ENCODE measurements at places on chromosomes 2 and 18.

DNA sequence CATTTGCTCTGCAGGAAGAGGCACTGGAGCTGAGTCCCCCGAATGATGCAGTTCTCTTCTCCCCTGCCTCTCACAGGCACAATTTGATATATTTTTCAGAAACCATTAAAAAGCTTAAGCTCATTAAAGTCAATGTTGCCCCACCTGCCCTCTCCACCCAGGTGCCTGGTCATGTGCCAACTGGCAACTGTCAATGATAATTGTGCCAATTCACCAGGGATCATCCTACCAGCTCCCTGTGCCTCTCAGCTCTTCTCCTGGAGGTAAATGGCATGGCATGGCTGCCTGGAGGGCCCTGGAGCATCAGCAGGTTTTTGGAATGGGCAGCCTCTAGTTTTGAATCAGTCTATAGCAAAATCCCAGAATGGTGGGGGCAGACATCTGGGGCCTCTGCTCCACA lies 279.6 kb upstream of the ID2 start:
- DNase-seq, result no peak

DNA sequence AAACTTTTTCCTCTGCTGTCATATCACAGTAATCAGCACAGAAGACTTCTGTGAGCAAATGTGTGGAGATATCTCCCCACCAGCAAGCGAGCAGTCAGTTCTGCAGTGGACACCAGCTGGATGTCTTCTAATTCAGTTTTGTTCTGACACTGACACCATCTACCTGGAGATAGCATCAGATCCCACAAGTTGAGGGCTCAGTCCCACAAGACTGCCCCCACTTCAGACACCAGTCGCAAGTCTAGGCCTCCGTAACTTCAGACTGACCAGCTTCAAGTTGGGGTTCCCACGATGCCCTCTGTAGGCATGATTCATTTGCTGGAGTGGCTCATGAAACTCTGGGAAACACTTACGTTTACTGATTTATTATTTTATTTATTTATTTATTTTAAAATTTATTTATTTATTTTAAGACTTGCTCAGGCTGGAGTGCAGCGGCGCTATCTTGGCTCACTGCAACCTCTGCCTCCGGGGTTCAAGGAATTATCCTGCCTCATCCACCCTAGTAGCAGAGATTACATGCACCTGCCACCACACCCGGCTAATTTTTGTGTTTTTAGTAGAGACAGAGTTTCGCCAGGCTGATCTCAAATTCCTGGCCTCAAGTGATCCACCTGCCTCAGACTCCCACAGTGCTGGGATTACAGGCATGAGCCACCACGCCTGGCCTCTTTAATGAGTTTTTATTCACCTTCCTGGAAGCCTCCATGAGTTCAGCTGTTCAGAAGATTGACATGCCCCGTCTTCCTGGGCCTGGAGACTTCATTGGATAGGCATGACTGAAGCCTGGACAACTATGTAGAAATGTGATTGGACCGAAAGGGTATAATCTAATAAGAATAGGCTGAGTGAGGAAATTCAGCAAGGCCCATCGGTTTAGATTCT lies 55.7 kb downstream of the PAPOLG start:
- DNase-seq, result no peak

DNA sequence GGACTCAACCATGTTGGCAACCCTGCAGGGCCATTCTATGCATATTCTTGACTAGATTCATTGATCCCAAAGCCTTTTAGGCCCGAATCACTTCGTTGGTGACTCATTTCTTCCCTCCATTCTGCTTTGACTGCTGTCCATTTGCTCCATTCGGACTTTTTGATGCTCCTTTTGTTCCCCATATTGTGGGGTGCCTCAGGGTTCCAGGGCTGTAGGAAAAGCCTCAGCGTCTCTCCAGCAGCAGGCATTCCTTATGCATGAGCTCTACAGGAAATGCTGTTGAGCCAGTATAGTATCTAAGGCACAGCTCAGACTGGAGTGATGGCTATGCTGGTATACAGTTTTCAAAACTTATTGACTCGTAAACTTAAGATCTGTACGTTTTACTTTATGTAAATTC lies 292.6 kb downstream of the PRKCE start:
- no peak for DNase-seq

DNA sequence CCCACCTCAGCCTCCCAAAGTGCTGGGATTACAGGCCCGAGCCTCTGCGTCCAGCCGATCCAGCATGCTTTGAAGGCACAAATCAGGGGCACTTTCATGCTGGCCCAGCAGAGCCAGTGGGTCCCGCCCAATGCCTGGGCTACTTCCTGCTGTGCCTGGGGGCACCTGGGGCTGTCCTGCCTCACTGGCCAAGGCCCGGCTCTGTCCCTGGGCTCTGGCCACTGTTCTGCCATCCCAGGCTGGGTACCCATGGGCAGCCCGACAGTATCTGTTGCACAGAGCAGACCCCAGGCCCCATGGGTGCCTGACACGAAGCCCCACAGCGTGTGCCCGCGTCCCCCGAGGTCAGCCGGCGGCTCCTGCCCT lies 6.8 kb upstream of the GAL3ST2 start:
- no peak for DNase-seq

DNA sequence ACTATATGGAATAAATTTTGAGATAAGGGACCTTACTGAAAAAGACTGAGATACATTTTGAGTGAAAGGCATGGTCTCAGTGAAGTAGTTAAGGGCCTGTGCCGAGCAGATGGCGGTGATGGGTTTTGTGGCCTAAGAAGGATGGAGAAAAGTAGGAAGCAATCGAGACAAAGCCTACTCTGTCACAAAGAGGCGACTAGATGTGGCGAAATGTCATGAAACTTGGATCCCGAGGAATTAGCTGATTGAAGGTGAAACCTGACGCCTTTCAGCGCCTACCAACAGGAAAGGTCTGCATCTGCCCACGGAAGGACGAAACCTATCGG lies 558 bp upstream of the CEP192 start:
- no peak for DNase-seq

GRCh38 chr2:96771796-96772618 lies 11.3 kb downstream of the CNNM4 start:
- DNase-seq, result no peak

DNA sequence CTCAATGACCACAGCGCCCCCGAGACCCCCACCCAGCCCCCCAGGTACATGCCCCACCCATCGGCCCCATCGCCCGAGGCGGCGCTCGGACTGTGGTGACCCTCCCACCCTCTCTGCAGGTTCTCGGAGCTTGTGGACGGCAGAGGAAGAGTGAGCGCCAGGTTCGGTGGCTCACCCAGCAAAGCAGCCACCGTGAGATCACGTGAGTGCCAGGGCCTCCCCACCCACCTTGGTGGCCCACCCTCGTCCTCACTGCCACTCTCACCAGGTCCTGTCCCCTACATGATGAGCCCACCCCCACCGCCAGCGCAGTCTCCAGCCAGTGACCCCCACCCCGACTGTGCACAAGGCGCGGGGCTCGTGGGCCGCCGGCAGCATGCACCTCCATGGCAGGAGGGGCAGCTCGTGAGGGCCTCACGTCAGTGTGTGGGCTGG lies 30.4 kb downstream of the MTERF4 start:
- no peak for DNase-seq

- no peak for DNase-seq
Measured at GRCh38 chr18:5974696-5975095, 79.4 kb upstream of the TMEM200C start.

DNA sequence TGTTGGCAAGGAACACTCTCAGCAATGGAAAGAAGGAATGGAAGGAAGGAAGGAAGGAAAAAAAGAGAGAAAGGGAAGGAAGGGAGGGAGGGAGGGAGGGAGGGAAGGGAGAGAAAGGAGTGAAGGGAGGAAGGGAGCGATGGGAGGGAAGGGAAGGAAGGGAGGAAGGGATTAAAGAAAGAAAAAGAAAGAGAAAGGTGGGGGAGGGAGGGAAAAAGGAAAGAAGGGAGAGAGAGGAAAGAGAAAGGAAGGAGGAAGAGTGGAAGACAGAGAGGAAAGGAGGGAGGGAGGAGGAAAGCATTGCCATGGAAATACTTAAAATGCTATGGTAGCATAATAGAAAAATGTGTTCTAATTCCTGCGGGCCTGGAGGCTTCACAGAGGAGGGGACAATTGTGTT lies 22.4 kb downstream of the TTR start:
- DNase-seq, result no peak

GRCh38 chr2:161068670-161069069 lies 91.6 kb upstream of the TANK start:
- no peak for DNase-seq

- DNase-seq, result no peak
Measured at GRCh38 chr2:179951680-179952079, 55.4 kb downstream of the CWC22 start.

GRCh38 chr2:100408104-100408503 lies 9.4 kb downstream of the CHST10 start:
- no peak for DNase-seq

DNA sequence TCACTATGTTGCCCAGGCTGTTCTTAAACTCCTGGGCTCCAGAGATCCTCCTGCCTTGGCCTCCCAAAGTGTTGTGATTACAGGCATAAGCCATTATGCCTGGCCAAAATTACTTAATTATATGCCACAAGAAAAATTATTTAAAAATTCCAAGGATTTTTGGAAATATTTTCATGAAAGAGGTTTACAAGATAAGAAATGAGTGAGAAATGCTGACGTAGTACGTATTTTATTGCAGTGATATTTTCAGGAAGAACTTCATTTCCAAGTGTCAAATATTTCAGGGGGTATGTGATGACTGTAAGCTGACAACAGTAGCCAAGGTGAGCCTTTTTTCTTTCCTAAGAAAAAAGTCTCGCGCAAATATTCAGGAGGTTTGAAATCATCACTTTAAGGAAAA lies 20.8 kb downstream of the NIF3L1 start:
- no peak for DNase-seq

DNA sequence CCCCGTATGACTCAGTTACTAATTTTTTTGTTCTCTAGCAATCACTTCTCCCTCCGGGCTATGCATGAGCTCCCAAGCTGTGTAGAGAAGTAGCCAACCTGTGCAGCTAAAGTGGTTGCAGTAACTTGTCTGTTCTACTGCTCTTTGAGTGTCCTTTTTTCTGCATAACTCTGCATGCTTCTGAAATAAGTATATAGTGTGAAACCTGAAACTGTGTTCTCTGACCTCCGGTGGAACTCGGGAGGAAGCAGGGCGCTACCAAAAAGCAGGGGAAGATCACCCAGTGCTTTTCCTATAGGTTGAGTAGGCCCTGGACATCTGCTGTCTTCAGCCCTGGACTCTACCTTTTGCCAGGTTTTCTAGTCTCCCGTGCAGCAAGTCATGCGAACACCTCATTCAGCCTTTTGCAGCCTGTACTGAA lies 47.8 kb downstream of the PHLPP1 start:
- DNase-seq, result no peak

GRCh38 chr18:374721-375168 lies 106.9 kb upstream of the THOC1 start:
- no peak for DNase-seq

- no peak for DNase-seq
Measured at GRCh38 chr2:72988726-72989273, 71.5 kb downstream of the EMX1 start.

- DNase-seq, result no peak
Measured at GRCh38 chr18:79478484-79479115, 82.9 kb downstream of the NFATC1 start.

DNA sequence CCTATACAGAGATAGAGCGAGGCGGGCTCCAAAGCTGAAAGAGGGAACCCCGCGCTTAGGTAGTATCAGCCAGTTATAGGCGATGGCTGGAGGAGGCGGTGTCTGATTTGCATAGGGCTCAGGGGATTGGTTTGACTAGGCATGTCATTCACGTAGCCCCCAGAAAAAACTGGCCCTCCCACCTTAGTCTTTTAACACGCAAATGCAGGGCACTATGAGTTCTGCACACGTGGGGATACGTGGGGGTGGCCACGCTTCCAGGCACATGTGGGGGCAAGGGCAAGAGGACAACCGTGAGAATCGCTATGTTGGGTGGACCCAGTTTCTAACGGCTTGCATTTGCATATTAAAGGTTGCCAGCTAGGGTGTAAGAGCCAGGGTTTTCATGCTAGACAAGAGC lies 56.7 kb upstream of the MSTN start:
- peak; percentile 33 for DNase-seq

- no peak for DNase-seq
Measured at GRCh38 chr18:2392446-2392845, 178.9 kb downstream of the METTL4 start.

DNA sequence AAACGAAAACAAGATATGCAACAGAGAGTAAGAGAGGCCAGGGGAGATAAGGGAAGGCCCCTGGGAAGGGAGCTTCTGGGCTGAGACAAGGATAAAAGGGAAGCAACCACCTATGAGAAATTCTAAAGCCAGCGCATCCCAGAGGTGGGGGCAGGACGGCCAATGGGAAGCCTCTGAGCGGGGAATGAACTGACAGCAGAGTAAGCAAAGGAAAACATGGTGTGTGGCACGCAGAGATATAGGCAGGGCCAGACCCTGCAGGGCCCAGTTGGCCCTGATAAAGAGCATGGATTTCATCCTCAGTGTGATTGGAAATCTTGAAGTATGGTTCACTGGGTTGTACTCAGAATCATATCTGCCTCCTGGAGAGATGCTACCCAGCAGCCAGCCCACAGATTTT lies 78.7 kb downstream of the IRS1 start:
- no peak for DNase-seq

- DNase-seq, result no peak
Measured at GRCh38 chr2:39179974-39180960, 59.4 kb upstream of the SOS1 start.

- DNase-seq, result no peak
Measured at GRCh38 chr18:47571957-47572356, 320.5 kb upstream of the SKOR2 start.

DNA sequence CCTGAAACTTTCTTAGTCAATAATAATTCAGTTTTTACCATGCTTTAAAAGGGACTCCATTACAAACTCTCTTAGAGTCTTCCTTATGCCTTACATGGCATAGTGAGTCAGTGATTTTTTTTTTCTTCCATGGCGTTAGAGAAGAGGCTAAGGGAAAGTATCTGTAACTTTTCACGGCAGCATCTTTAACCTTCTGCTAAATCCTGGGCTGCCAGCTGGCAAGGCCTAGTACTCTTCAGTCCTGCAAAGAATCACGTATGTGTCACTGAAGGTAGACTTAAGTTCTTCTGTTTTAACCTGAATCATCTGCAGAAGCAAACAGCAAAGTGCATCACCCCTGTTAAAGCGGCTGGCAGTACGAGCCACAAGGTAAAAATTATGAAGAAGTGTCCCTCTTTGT lies 286.3 kb upstream of the FN1 start:
- DNase-seq, result no peak

DNA sequence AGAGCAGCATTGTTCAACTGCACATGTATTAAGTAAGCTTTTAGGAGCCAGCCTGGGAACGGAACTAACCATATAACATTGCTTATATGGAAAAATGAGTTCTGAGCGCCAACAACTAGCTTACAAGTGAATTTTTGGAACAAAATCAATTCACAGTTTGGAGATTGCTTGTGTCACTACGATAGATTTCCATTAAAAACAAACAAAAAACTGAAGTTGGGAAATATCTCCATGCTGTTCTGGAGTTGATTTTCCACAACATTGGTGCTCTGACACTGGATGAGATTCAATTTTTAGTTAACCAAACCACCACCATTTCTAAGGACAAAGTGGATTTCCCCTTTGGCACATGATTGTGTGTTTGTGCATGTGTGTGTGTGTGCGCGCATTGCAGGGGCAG lies 56.9 kb upstream of the ZNF397 start:
- no peak for DNase-seq

Measured in natural killer cell (primary cell).